ENCODE measurements at places on chromosomes 2 and 18.

DNA sequence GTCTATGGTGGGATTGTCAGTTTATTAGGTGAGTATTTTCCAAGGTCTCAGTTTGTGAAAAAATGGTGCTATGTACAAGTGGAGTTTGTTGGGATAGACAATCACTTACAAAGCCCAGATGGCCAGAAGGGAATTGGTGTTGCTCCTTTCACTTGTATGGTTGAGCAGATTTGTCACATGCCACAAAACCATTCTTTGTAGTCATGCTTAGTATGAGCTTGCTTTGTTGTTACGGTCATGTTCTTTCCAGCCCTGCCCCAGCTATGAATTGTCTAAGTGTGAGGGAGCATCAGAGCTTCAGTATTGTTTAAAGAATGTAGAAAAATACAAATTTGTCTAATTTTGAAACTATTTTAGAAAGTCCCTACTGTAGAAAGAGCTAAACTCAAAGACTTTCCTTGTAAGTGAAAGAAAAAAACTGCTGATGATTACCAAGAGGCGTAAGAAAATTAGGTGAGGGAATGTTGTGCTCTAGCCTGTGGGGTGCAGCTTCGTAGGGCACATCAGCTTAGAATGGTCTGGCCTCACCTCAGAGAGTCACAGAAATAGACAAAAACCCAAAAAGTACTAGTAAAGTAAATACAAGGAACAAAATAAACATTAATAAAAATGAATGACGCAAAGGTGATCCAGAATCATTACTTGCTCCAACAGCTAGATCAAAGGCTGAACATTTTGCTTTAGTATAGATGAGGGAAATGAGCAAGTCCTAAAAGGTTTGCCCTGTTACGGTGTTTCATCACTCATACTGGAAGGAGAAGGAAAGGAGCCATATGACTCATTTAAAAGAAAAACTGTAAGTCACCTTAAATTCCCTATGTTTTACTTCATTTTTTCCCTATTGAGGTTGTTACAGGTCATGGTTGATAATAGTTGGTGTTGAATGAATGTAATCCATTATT is 9.2 kb downstream of the TGIF1 start:
- no peak for DNase-seq

GRCh38 chr2:186551323-186552050 is 38.4 kb upstream of the ITGAV start:
- DNase-seq: no peak

- DNase-seq: no peak
These were observed 152.7 kb upstream of the SOX11 start for GRCh38 chr2:5539282-5540165.

DNA sequence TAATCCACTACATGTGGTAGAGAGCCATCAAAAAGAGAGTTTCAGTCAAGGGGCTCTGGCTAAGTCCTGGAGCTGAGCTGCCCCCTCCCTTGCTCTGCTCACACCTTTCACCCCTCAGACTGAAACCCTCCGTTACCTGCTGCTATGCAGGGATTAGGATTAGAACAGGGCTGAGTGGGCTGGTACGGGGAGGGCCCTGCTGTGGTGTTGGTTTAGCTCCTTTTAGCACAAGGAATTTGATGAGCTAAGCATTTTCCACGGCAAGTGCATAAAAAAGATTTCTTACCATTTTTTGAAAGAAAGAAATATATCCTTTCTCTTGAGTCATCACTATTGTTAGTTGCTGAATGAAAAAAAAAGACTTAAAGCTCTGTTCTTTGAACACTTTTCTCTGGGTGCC is 46.3 kb downstream of the TCF7L1 start:
- no peak for DNase-seq

DNA sequence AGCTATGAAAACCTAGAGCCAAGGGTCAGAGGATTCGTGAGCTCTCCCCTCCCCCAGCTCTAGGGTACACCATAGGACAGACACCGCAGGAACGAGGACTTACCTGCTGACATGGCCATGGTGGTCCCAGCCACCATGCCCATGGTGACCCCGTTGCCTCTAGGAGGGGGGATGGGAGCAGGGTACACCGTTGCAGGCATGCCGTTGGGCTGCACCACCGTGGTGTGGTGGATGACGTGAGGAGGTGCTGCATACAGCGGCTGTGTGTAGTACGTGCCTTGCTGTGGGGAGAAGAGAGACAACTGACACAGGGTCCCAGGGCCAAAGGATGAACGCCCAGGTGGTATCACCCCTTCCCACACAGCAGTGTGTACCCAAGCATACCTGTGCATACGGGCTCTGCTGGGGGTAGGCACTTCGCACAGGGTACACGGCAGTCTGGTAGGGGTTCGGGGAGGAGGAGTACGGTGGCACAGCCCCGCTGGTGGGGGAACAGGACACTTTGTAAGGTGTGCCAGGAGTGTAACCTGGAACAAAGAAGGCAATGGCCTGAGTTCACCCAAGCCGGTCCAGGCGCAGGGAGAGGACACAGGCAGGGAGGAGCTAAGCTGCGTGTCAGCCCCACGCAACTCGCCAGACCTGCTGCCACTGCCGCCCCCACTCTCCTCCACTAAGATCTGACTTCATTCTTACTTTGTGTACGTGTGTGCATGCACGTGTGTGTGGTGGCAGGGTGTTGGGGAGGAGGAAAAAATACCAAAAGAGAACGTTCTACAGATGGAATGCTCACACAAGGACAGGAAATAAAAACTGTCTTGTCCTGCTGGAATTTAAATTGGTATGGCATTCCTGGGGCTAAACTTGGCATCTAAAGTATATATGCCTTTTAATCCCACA is 37.8 kb downstream of the FAM168B start:
- no peak for DNase-seq

Measured in WTC11 (cell line).